ENCODE measurements at places on chromosomes 11 and 22.

- DNase-seq, result peak; percentile 23
These were observed 57.9 kb upstream of the ANGPTL5 start for GRCh38 chr11:101974255-101974654.

GRCh38 chr11:121341609-121342008 is 49.0 kb downstream of the SC5D start:
- no peak for DNase-seq

DNA sequence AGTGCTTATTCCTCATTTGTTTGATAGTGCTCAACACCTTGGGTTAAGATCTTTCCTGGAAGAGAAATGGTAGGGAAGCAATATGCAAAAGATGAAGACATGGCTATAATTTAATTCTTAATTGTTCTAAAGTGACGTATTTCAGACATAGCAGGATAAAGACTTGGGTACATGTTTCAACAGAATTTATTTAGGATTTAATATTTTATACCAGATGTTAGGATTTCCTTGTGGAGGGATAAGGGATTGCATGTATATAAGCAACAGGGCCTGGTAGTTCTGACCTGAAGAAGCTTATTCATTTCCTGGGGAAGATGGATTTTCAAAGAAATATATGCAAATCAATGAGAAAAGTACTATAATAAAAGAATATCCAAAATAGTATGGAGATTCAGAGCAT is 163.8 kb downstream of the FAT3 start:
- no peak for DNase-seq

DNA sequence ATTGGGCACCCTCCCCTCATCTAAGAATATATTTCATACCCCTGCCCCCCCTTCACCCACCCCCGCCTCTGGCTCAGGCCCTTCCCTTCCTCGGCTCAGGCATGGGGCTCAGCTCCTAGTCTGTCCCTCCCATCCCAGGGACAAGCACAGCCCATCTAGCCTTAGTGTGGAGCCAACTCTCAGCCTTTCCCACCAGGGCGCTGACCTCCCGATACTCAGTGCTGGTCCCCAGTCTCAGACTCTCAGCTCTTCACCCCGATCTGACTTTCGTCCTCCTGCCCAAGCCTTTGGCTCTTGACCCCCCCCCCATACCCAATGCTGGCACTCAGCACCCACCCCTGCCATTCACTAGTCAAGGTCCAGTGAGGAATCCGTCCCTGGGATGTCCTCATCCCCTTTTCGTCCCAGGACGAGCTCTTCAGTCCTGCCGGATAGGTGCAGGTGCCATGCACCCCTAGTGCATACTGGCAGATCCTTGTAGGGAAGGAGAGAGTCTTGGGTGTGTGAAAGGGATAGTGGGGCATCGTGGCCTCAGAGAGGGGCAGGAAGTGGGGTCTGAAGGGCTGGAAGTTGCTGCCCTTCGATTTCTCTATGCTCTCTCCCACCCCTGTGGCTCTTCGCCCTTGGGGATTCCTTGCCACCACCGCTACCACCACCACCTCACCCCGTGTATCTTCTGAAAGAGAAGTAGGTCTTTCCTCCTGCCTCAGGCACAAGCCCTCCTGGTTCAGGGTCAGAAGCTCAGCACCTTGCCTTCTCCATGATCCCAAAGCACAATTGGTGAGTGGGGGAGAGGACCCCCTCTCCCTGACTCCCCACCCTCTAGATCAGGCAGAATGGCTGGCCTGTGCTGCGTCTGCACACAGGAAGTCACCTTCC is 2.4 kb downstream of the TPBGL start:
- DNase-seq, result no peak

DNA sequence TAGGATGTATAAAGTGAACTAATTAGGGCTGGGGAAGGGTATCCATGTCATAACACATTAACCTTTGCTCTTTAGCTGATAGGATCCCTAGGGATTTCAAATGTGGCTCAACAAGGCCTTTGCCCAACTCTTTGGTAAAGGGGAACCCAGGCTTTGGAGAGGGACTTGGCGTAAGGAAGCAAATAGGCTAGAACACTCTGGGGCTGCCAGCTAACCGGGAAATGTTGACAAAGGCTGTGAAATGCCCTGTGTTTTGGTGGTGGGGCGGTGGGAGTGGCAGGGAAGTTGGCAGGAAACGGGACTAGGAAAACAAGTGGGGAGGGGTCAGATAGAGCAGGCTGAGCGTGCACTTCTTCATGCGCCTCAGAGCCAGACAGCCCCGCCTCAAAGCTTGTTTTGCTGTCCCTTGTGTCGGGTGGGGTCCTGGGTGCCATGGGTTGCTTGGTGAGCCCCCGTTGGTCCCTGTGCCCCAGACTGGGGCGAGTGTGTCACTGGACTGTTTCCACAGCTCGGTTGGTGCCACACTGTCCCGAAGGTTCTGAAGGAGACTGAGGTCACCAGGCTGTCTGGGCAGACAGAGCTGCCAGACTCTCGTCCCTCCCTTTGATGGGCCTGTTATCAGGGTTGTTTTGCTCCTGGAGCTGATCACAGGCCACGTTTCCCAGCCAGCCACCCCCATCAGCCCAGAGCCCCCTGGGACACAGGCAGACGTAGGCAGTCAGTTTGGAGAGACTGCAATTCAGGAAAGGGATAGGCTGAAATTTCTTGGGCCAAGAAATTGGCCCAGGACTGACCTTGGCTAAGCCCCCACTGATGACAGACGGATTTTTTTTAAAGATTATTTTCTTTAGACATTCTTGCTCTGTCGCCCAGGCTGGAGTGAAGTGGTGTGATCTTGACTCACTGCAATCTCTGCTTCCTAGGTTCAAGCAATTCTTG is 19.6 kb downstream of the KCTD21 start:
- DNase-seq, result peak; percentile 88

GRCh38 chr11:4068962-4069361 is 25.6 kb upstream of the RRM1 start:
- DNase-seq, result no peak

DNA sequence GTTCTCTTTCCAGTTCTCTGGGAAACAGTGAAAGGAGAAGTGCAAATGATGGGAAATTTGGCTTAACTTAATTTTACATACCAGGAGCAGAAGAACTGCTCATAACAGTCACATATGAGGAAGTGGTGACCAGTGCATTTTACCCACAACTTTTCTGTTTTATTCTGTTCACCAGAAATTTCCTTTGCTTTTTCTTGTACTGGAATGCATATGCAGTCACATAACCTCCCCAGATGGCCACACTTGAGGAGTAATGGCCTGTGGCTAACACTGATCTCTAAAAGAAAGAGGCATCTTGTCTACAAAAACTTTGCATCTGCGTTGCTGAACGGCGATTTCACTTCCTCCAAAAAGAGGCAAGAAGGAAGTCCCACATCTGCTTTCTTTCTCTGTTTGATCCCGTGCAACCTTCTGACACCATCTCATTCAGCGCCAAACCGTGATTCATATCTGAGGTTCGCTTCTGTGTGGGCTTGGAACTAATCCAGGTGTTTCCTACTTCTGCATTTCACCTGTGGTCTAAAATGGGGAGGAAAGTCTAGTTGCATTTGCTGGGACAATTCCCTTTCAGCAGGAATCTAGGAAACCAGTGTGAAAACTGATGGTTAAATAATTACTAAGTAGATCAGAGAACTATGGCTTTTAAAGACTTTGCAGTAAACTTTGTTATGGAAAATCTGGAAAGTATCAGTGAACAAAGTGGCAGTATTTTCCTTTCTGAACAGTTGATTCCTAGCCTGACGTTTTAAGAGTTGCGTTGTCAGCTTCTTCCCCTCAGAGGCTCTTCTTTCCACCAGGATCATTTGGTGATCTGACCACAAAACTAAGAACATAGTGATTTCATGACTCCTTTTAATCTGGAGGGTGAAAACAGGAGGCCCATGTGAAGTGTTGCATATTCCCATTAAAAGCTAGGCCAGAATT is 4.2 kb upstream of the MPEG1 start:
- DNase-seq, result peak; percentile 39

GRCh38 chr11:121929581-121929980 is 186.4 kb downstream of the BLID start:
- no peak for DNase-seq

- no peak for DNase-seq
These were observed 36.7 kb downstream of the PPFIA1 start for GRCh38 chr11:70307176-70307575.

- DNase-seq, result no peak
These were observed 33.1 kb upstream of the TSKU start for GRCh38 chr11:76750067-76750466.

GRCh38 chr22:38180841-38181452 is 683 bp downstream of the PLA2G6 start:
- DNase-seq, result no peak

- no peak for DNase-seq
These were observed 5.2 kb downstream of the SIK3 start for GRCh38 chr11:117092951-117093590.

GRCh38 chr22:37161443-37161842 is 11.7 kb upstream of the IL2RB start:
- no peak for DNase-seq

- no peak for DNase-seq
These were observed 23.5 kb upstream of the THY1 start for GRCh38 chr11:119446434-119446833.

- DNase-seq, result peak; percentile 62
These were observed 80.8 kb downstream of the ZC3H12C start for GRCh38 chr11:110173811-110174644.

DNA sequence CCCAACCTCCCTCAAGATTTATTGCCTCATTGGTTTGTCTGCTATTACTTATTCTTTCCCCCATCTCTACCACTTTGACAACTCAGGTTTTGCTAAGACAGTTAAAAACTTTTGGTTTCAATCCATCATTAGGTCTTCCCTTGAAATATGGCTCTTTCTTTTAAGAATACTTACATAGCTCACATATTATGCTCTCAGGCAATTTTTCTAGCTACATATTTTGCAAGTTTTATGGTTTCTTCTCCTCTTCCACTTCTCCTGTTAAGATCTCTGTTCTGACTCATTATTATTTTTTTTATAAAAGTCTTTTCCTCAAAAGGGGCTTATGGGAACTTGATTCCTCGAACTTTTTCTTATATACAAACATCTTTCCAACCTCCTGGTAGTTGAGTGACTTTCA is 192.4 kb upstream of the MPPED2 start:
- DNase-seq, result no peak

- no peak for DNase-seq
These were observed 481.2 kb upstream of the ARHGAP42 start for GRCh38 chr11:100205926-100206325.

DNA sequence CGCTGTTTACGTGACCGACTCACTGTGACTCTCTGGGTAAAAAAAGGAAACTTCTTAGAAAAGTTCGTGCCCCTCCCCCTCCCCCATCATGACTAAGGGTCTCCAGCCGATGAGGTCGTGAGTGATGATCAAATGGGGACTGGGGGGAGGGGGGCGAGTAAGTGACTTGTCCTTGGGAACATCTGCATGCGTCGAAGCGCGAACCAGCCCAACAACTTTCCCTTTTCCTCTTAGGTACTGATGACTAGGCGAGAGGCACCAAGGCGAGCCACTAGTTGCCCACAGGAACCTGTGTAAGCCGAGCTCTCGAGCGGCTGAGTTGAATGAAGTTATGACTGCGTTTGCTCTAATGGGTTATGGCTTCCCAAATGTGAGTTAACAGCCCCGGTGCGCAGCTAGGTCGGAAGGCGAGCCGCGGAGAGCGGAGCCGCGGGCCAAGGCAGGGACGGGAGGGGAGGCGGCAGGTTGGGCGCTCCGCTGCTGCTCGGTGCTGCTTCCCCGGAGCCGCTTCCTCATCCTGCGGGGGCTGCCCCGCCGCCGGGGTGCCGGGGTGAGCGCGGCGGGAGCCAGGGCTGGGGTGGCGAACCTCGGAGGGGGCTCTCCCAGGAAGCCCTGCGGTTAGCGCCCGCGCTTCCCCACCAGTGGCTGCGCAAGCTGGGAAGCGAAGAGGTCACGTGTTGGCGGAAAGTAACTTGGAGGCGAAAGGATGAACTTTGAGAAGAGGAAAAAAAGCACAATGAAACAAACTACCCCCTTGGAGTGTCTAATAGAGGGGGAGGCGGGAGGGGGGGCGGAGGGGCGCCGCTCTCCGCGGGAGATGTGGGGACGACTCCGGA is 22.1 kb upstream of the BDNF start:
- DNase-seq, result no peak

- DNase-seq, result no peak
These were observed 79.7 kb upstream of the PITPNB start for GRCh38 chr22:27998511-27999410.

DNA sequence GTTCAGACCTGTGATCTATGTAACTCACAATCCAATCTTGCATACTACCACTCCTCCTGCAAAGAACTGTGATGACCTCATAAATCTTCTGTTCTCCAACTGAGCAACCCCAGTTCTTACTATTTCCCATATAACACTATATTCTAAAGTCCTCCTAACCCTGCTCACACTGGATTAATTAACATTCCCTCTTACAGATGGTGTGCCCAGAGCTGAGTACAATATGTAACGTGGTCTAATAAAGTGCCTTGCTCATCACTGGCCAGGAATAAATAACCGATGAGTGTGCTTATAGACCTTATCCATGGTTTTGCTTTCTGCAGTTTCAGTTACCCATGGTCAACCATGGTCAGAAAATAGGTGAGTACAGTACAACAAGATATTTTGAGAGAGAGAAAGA is 28.6 kb downstream of the PRCP start:
- DNase-seq, result no peak

DNA sequence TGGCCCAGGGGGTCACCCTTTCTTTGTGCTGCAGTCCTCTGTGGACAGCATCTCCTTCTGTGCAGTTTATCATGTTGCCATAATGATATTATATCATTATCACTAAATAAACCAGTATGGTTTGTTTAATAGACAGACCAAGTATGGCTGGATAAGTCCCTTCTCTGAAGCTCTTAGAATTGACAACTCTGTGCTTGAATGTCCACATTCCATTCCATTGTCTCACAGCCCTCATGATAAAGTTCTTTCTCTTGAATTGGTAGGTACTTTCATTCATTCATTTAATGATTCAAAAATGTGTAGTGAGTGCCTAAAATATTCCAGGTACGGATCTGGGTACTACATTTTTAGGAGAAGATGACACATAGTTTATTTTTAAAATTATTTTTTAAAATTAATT is 7.8 kb downstream of the RPS6KA4 start:
- no peak for DNase-seq

- no peak for DNase-seq
These were observed 78.7 kb downstream of the ENTHD1 start for GRCh38 chr22:39814899-39815298.

DNA sequence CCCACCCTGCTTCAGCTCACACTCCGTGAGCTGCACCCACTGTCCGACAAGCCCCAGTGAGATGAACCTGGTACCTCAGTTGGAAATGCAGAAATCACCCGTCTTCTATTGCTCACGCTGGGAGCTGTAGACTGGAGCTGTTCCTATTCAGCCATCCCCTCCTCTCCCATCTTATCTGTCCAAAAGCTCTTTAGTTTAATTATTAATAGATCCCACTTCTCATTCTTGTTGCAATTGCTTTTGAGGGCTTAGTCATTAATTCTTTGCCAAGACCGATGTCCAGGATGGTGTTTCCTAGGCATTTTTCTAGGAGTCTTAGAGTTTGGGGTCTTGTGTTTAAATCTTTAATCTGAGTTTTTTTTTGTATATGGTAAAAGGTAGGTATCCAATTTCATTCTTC is 116.8 kb downstream of the TRIM44 start:
- no peak for DNase-seq

- peak; percentile 22 for DNase-seq
These were observed 297.7 kb upstream of the CCDC90B start for GRCh38 chr11:83583757-83584366.

DNA sequence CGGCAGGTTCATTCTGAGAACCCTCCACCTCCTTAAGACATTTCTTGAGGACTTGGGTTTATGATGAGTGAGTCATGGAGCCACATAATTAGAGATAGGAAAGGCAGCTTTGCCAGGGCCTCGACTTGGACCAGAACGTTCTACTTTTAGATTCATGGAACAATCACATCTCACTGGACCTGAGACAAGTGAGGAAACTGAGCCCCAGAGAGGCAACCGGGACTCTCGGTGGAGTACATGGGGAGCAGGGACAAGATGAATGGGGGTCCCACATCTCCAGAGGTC is 59.5 kb downstream of the LINC01488 start:
- no peak for DNase-seq
